Activated T-helper 1 cell treated with anti-CD3 and anti-CD28 coated beads, Interleukin-12 subunit alpha, Interleukin-12 subunit beta, Interleukin-2, Interleukin-4 antibody, amounts not matched to agents 30 ng/mL and 10 ng/mL and 1 ng/mL, durations not matched to agents 14 hours and 24 hours and 36 hours (primary cell): ENCODE measurements at places on chromosomes 3 and 15. TPM values are rescaled to one million over a fixed set of nuclear protein-coding genes. Genes with fewer than 3 reads are reported as not detected.

- no peak for DNase-seq
These were observed 108.0 kb downstream of the CMSS1 start for GRCh38 chr3:99925584-99926230.

GRCh38 chr3:138569090-138569489 is 25.0 kb downstream of the CEP70 start:
- DNase-seq, result no peak

DNA sequence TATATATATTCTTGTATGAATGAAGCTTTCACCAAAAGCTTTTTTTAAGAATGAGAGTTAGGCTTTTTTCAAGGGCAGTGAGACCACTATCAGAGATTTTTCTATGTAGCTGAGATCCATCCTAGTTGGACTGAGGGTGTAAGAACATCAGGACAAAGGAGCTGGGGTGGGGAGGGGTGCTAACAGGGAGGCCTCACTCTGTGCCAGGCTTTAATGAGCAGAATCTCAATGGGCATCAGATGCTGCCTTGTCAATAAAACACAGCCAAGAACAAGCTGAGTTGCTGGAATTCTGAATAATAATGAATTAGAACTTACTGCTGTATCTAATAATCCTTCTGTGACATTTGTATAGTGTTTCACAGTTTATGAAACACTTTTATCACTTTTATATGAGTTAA is 41.4 kb upstream of the USP3 start:
- DNase-seq, result no peak

DNA sequence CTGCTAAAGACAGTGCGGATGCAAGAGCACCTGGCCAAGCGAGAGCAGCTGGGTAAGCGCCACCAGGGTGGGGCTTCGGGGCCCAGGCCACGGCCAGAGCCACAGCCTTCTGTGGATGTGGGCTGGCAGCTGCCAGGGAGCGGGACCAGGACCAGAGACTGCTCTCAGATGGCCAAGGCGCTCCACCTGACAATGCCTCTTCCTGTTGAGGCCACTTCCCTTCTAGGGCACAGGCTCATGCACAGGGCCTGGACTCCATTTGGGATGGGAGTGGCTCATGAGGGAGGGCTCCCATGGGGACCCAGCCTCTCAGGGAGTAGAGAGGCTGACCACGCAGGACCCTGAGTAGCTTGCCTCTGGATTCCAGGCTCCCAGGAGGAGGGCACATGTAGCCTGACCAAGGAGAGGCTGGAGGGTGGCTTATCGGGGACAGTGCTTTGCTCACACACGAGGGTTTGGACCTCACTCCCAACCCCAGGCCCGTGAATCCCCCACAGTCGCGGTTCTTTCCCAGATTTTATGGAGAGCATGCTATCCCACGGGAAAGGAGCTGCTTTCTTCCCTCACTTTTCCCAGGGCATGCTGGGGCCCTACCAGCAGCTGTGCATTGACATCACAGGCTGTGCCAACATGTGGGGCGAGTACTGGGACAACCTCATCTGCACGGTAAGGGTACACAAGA is 25.1 kb downstream of the ACAA1 start:
- DNase-seq, result no peak

Gene B2M
- total RNA-seq, result 4,313 and 4,559 TPM in 2 replicates

Gene GP9
- total RNA-seq, result not detected in 2 replicates

Gene VWA5B2
- total RNA-seq, result not detected in 2 replicates
